ENCODE measurements at places on chromosomes 13 and 19.
A peak's percentile ranks its signal among the peaks of the same experiment; 100 is the strongest.

DNA sequence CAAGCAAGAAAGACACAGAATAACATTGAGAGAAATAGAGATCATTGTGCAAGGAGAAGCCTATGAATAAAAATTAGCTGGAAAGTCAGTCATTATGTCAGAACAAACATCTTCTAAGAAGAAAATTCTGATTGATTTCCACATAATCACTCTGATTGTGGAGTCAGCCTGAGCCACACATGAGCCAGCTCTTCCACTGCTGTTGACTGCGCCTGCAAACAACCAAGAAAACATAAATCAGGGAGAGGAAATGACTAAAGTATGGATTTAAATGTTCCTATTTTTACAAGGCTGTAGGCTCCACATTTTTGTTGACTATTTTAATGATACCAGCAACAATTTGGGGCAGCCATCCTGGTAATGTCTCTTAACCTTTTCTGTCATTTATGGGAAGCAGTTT is 962.3 kb downstream of the EFNB2 start:
- no peak for DNase-seq

DNA sequence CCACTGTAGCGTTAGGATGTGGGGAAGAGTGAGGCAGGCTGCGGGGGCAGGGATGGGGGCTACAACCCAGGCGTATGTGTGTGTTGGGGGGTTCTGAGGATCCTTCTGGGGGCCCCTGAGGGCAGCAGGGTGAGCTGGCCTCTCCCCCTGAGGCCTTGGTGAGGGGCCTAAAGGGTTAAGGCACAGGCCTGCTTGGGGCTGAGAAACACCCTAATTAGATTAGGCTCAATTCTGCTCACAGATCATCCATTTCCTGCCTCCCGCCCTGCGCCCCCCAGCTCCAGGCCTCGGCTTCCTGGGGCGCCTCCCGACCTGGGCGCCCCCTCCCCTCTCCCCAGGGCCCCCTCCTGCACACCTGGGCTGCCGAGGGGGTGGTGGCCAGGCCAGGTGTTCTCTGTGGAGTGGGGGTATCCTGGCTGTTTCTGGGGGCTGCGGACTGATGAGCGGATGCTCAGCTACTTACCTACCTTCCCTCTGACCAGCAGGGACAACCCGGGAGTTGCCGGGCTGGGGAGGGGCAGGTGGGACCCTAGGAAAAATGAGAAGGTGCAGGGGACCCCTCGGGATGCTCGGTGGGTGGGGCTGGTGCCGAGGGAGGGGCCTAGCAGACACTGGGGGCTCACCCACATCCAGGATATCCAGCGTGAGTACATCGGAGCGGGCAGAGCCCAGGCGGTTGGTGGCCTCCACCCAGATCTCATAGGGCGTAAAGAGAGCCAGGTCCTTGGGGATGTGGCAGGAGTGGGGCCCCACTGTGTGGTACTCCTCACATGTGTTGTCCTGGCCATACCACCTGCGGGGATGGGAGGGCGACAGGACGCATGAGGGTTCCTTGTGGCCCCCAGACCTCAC is 8.6 kb downstream of the CRLF1 start:
- no peak for DNase-seq

- no peak for DNase-seq
These were observed 9.9 kb downstream of the HSPH1 start for GRCh38 chr13:31151837-31152236.

DNA sequence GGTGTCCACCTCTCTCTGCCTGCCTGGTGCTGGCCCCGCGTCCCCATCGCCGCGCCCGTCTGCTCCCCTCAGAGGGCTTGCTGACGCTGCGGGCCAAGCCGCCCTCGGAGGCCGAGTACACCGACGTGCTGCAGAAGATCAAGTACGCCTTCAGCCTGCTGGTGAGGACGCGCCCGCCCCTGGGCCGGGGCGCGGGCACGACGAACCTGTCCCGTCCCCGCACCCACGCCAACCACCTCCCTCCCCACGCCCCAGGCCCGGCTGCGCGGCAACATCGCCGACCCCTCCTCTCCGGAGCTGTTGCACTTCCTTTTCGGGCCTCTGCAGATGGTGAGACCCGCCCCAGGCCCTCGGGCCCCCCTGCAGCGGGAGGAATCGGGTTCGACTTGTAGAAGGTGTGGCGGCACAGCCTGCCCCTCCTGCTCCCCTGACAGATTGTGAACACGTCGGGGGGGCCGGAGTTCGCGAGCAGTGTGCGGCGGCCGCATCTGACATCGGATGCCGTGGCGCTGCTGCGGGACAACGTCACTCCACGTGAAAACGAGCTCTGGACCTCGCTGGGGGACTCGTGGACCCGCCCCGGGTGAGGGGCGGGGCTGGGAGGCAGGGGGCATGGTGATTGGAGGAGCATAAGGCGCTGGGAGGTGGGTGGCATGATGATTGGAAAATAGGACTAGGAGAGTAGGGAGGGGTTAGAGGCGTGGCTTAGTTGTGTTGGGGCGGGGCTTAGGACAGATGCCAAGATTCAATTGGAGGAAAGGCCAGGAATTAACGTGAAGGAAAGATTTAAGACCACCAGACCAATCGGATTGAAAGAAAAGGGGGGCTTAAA is 6.6 kb downstream of the EPS8L1 start:
- DNase-seq, result peak; percentile 97

DNA sequence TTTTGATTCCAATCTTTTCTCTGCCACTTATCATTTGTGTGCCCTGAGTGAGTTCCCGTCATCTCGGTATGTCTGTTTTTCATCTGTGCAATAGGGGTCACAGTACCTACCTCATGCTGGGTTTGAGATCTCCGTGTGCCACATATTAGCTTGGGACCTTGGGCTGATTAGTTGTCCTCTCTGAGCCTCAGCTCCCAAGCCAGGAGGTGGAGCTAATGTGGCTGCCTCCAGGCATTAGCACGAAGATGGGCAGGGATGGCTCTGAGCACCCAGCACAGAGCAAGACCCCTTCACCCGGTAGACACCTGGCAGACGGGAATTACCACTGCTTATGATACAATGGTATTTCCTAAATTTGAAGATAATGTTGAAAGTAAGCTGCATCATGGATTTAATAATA is 35.8 kb upstream of the XPO4 start:
- DNase-seq, result no peak

- DNase-seq, result no peak
These were observed 50.1 kb downstream of the PCCA start for GRCh38 chr13:100138859-100139491.

GRCh38 chr13:37479916-37480315 is 118.7 kb downstream of the POSTN start:
- no peak for DNase-seq

GRCh38 chr13:45297456-45298205 is 43.4 kb downstream of the TPT1 start:
- no peak for DNase-seq

- DNase-seq, result no peak
These were observed 2.2 kb downstream of the NDFIP2 start for GRCh38 chr13:79483086-79483706.

GRCh38 chr13:94716016-94716415 is 3.7 kb upstream of the SOX21 start:
- no peak for DNase-seq

DNA sequence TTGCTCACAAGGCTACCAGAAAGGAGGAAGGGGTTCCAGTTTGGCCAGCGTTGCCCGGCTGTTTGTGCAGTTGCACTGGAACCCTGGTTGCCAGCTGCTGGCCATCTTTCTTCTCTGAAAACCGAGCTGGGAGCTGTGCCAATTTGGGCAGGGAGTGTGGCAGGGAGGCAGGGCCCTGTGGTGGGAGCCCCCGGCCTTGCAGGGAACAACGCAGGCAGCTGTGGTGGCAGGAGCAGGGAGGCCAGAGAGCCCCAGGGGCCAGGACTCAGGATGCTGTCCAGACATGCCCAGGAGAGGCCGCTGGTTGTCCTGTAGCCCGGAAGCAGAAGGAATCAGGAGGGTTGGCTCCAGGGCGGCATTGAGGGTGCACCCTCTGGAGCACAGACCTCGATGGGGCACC is 4.8 kb downstream of the KMT5C start:
- peak; percentile 30 for DNase-seq
